ENCODE measurements at places on chromosomes 6 and 20. TPM values are rescaled to one million over a fixed set of nuclear protein-coding genes. Genes with fewer than 3 reads are reported as not detected.
A peak's percentile ranks its signal among the peaks of the same experiment; 100 is the strongest.

AIF1 gene
- 109 TPM for total RNA-seq

- no peak overlapping the region for H3K4me3 ChIP-seq
- H3K36me3 ChIP-seq: peaks cover 100% of the 10 kb centered on the region
- no peaks in the 10 kb centered on the region for H3K4me1 ChIP-seq
- no peak overlapping the region for H3K27ac ChIP-seq
Measured at GRCh38 chr20:35122756-35123405, 24.3 kb downstream of the EDEM2 start.

FRK gene
- total RNA-seq: 7.4 TPM

GRCh38 chr20:51022227-51022802, 592 bp downstream of the KCNG1 start:
- DNase-seq: no peak
- H3K27me3 ChIP-seq: peaks cover 73% of the 10 kb centered on the region
- no peaks in the 10 kb centered on the region for H3K36me3 ChIP-seq
- peak overlapping the region; percentile 48 for H3K4me3 ChIP-seq
- peaks cover 15% of the 10 kb centered on the region for H3K4me1 ChIP-seq
- H3K27ac ChIP-seq: no peak overlapping the region

DNA sequence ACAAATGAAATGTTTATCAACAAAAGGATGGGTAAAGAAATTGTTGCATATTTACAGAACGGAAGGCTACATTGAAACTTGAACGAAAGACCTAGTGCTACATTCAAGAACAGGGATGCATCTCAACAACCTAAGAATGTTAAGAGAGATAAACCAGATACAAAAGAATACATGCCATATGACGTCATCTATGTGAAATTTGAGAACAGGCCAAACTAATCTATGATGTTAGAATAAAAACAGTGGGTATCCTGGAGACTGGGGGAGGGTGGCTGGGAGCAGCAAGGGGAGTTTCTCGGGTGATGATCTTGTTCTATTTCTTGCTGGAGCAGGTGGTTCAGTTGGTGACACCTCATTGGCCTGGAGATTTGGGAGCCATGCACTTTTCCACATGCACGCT, 81.5 kb downstream of the SULF2 start:
- H3K36me3 ChIP-seq: no peaks in the 10 kb centered on the region
- DNase-seq: no peak
- H3K27ac ChIP-seq: no peak overlapping the region
- no peaks in the 10 kb centered on the region for H3K27me3 ChIP-seq
- peaks cover 10% of the 10 kb centered on the region for H3K4me1 ChIP-seq

DNA sequence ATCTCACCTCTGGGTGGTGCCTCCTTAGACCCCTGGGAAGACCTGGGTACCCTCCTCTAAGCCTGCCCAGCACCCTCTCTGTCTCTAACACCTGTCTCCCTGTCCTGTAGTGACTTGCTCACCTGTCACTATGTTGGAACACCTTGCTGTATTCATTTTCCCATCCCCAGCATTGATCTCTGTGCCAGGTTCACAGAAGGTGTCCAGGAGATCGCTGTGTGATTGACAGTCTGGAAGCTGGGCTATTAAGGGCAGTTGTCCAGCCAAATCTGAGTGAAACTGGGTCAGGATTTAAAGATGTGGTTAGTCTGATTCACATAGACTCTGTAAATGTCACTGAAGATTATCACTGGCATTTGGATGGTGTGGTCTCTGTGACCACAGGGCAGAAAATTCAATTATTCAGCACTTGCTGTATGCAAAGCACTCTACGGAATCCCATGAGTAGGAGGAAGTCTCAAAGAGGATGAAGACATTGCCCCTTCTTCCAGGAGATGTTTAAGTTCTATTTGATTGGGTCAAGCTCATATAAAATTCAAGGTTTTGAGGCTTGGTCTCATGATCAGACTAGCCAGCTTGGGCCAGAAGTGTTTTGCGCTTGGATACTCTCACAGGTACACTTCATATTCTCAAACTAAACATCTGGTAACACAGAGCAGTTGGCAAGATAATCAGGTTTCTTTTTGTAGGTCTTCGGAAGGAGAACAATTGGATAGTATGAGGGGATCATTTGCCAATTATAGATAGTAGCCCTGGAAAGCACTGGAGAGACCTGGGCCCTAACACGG, 57.8 kb upstream of the TAGAP start:
- no peaks in the 10 kb centered on the region for H3K27me3 ChIP-seq
- peaks cover 39% of the 10 kb centered on the region for H3K4me1 ChIP-seq
- no peak for DNase-seq
- H3K36me3 ChIP-seq: no peaks in the 10 kb centered on the region
- no peak overlapping the region for H3K4me3 ChIP-seq
- H3K27ac ChIP-seq: no peak overlapping the region

SNAP25 gene
- total RNA-seq: 0.65 TPM

SLA2 gene
- 1.4 TPM for total RNA-seq

SRSF12 gene
- not detected for total RNA-seq

SLC35F1 gene
- total RNA-seq: 0.30 TPM

DNA sequence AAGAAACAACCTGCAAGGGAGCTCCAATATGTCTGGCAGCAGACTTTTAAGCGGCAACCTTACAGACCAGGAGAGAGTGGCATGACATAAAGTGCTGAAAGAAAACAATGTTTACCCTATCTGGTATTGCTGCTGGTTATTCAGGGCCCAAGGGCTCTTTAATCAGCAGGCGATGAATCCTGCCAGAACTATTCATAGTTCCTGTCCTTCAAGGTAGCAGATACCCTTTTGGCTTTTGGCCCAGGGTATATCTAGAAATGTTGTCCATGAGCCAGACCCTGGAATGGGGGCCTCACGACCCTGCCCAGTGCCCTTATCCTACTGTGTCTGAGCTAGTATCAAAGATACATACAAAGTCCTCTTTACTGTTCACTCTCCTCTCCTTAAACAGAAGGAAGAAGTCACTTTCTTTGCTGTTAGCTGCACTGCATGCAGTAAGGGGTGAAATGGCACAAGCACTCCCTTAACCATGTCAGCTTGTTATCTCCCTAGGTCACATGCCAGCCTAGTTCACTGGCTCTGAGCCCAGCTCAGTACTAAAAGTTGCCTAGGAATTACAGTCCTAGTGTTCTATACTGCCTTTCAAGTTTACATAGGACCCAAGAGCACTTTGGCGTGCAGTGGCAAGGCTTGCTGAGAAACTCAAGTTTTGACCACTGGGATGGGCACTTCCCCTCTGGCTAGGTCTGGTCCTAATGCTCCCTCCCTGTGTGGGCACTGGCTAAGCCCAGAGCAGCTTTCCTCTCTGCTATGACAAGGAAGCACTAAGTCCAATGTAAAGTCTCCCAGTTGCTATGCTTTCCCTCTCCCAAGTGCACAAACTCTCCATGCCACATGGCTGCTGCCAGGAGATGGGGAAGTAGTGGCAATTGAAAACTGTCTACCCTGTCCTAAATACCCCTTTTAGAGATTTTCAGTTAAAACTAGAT, 122.0 kb downstream of the HTR1B start:
- H3K27me3 ChIP-seq: no peaks in the 10 kb centered on the region
- no peak for DNase-seq

- H3K27ac ChIP-seq: no peak overlapping the region
- H3K4me1 ChIP-seq: no peaks in the 10 kb centered on the region
- H3K36me3 ChIP-seq: peaks cover 96% of the 10 kb centered on the region
- no peak overlapping the region for H3K4me3 ChIP-seq
- no peak for DNase-seq
Measured at GRCh38 chr6:78947529-78947928, 80.2 kb downstream of the IRAK1BP1 start.

SIRPD gene
- total RNA-seq: 1.5 TPM

GRCh38 chr6:97186416-97186999, 96.5 kb downstream of the MMS22L start:
- H3K27me3 ChIP-seq: no peaks in the 10 kb centered on the region
- H3K4me3 ChIP-seq: no peak overlapping the region

GRCh38 chr6:125670568-125670967, 78.9 kb upstream of the HEY2 start:
- H3K4me3 ChIP-seq: no peak overlapping the region
- H3K4me1 ChIP-seq: no peaks in the 10 kb centered on the region
- DNase-seq: no peak
- H3K36me3 ChIP-seq: no peaks in the 10 kb centered on the region
- no peaks in the 10 kb centered on the region for H3K27me3 ChIP-seq

ZNF133 gene
- 12.4 TPM for total RNA-seq

DNA sequence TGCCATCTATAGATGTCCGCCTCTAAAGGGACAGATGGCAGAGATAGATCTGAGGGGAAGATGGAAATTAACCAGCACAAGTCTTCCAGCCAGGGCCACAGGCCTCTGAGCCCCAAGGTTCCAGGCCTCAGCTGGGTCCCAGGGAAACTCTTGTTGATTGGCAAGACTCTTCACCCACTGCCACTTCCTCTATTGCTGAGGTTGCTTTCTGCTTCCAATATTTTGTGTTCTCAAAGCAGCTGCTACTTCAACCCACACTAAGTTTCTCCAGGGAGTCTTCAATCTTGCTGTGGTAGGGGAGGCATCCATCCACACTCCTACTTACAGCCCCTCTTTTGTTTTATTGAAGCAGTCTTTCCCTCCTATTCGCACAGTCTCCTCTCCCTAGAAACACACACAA, 36.4 kb upstream of the SASH1 start:
- no peak for DNase-seq
- no peaks in the 10 kb centered on the region for H3K27me3 ChIP-seq
- H3K4me3 ChIP-seq: no peak overlapping the region
- H3K27ac ChIP-seq: no peak overlapping the region

DNA sequence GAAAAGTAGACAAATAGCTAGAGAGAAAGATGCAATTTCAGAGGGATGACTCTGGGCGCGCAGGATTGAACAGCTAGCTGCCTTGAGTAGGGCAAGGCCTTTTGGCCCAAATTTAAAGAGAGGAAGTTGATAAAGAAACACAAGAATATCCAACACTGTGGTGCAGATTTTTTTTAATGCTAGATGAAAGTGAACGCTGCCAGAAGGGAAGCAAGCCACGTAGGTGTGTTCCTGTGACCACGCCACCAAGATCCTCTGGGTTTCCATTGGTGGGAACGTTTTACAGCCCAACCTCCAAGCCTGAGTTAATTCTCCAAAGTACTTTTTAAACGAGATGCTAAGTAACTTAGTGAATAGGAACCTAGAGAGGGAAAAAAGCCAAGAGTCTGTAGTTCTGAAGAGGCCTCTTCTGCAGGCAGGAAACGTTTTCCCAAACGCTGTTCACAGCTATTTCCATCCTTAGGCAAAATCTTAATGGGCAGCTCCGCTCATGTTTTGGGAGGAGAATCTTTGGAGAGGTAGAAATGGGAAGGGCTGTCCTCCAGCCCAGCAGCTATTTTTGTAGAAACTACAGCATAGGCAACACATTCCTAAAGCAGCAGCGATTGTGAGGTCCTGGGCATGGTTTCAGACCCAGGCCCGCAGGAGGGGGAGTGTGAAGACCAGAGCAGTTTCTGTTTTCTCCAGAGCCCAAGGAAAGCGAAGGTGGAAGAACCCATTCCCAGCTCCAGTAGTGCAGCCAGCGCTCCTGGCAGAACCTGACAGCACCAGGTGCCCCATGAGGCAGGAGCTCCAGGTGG, 8.2 kb downstream of the LY86 start:
- H3K27me3 ChIP-seq: no peaks in the 10 kb centered on the region
- H3K4me3 ChIP-seq: no peak overlapping the region
- H3K27ac ChIP-seq: peak overlapping the region; percentile 31
- H3K36me3 ChIP-seq: no peaks in the 10 kb centered on the region

GRCh38 chr6:49913636-49914375, 47.5 kb upstream of the CRISP1 start:
- H3K4me1 ChIP-seq: no peaks in the 10 kb centered on the region
- DNase-seq: no peak
- H3K27me3 ChIP-seq: no peaks in the 10 kb centered on the region
- H3K27ac ChIP-seq: no peak overlapping the region
- no peak overlapping the region for H3K4me3 ChIP-seq

TNF gene
- 4.5 TPM for total RNA-seq

FAM209B gene
- 0.59 TPM for total RNA-seq

GRCh38 chr20:21101453-21101931, 4.7 kb downstream of the LINC00237 start:
- DNase-seq: no peak
- H3K27ac ChIP-seq: peak overlapping the region; percentile 74
- H3K36me3 ChIP-seq: no peaks in the 10 kb centered on the region
- H3K27me3 ChIP-seq: peaks cover 96% of the 10 kb centered on the region

DNA sequence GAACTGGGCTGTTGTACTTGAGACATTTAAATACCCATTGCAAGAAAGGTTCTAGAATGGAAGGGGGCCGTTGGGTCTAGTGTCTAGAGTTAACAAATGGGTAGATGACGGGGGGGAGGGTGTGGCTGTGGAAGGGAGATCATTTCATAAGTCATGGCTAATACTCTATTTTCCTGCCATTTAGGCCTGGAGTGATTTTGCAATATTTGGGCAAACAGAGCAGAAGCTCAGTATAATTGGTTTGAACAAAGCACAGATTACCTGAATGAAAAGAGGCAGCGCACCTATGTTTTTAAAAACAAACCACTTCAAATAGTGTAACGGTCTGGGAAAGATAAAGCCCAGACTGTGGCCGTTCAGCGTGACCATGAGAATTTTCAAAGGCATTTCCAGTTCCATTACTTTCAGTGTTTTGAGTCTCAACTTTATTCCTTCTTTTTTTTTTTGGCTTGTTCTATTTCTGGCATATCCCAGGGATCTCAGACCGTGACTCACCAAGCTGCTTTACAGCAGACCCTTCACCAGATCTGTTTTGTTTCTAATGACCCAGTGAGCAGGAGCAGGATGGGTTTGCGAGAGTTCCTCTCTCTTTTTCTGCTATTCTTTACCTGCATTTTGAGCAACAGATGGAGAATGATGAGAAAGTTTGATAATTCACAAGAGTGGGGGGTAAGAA, 73.7 kb downstream of the LYRM2 start:
- H3K4me1 ChIP-seq: peaks cover 18% of the 10 kb centered on the region
- no peak for DNase-seq
- H3K36me3 ChIP-seq: no peaks in the 10 kb centered on the region
- H3K27ac ChIP-seq: no peak overlapping the region
- H3K27me3 ChIP-seq: no peaks in the 10 kb centered on the region

DNA sequence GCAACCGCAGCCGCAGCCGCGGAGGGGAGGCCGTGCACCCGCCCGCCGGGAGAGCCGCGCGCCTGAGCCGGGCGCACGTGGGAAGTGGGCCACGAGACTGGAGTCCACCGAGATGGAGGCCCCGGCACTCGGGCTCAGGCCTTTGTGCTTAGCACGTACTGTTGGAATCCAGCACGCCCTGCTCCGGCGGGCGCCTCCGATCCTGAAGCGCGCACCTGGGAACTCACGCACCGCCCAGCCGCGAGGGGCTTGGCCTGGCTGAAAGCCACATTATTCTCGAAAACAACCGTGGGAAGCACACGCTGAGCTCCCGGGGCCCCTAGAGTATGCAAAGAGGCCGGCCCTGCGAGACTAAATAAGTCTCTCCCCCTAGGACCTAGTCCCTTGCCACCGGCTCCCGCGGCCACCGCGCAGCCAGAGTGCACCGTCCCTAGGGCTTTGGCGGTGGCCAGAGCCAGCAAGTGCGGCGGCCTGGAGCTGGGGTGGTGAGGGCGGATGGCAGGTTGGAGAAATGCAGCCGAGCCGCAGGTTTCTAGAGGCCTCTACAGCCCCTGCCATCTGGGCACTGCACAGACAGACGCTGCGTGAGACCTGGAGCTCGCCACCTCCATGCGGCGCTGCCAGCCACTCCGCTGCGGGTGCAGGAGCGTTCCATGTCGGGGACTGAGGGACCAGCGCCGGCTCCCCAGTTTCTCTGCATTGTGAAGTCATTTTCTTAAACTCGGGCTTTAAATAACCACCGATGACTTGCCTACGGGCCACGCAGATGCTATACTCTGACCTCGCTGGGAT, 42.0 kb upstream of the LY86 start:
- no peak overlapping the region for H3K27ac ChIP-seq
- no peaks in the 10 kb centered on the region for H3K36me3 ChIP-seq
- H3K27me3 ChIP-seq: peaks cover 32% of the 10 kb centered on the region
- peak; percentile 65 for DNase-seq
- peaks cover 11% of the 10 kb centered on the region for H3K4me1 ChIP-seq
- peak overlapping the region; percentile 48 for H3K4me3 ChIP-seq
